Umbilical cord (tissue), 2 donors: ENCODE measurements at places on chromosomes 16 and 17. TPM values are rescaled to one million over a fixed set of nuclear protein-coding genes. Genes with fewer than 3 reads are reported as not detected.

Gene SHPK
- total RNA-seq: 9.4 TPM

Gene CALB2
- total RNA-seq: 1.7 TPM

Gene MYL4
- 48.9 TPM for total RNA-seq

Gene PYDC1
- not detected for total RNA-seq

Gene PPL
- 32.3 TPM for total RNA-seq

Gene NME1
- total RNA-seq: 65.5 TPM

Gene C16orf96
- 0.48 TPM for total RNA-seq

Gene SLC16A11
- total RNA-seq: 2.9 TPM

Gene PRSS27
- total RNA-seq: 1.4 TPM

Gene DOC2B
- total RNA-seq: 2.2 TPM

Gene FBXW10
- total RNA-seq: 0.24 TPM

Gene CCL1
- total RNA-seq: not detected
